Sciatic nerve (tissue), 2 donors: ENCODE measurements at places on chromosomes 5 and 9. TPM values are rescaled to one million over a fixed set of nuclear protein-coding genes. Genes with fewer than 3 reads are reported as not detected.
A peak's percentile ranks its signal among the peaks of the same experiment; 100 is the strongest.

The NUP155 gene
- total RNA-seq = 23.1 TPM

The LRRC14B gene
- total RNA-seq = not detected

The CCNI2 gene
- total RNA-seq = 0.36 TPM

The TAF11L10 gene
- total RNA-seq = not detected

The ZNF883 gene
- 3.6 TPM for total RNA-seq

The TAS2R1 gene
- not detected for total RNA-seq

DNA sequence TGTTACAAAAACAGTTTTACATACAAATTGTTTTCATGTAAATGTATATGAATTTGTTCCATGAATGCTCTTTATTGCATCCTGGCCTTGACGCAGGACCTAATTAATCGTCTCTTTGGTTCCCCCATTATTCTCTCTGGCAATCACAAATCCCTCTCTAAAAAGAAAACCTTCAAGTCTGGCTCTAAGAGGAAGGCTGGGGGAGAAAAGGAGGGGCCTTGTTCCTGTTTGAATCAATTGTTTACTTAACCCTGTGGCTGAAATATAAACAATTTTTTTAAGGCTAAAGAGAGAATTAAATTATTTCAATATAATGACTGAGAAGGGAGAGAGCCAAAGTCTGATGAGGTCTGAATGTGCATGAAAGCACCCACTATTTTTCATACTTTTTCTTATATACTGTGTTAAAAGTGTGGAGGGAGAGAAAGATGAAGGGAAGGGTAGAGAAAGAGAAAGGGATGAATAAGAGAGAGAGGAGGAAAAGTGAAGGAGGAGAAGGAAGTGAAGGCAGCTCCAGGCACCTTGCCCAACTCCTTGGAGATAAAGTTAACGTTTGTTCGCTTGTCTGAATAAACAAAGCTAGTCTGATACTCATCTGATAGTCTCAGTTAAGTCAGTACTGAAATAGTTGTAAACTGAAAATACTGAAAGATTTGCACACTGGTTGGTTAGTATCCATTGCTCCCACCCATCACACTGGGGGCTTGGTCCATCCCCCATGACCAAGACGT, 116.4 kb upstream of the SPDL1 start:
- DNase-seq = no peak

DNA sequence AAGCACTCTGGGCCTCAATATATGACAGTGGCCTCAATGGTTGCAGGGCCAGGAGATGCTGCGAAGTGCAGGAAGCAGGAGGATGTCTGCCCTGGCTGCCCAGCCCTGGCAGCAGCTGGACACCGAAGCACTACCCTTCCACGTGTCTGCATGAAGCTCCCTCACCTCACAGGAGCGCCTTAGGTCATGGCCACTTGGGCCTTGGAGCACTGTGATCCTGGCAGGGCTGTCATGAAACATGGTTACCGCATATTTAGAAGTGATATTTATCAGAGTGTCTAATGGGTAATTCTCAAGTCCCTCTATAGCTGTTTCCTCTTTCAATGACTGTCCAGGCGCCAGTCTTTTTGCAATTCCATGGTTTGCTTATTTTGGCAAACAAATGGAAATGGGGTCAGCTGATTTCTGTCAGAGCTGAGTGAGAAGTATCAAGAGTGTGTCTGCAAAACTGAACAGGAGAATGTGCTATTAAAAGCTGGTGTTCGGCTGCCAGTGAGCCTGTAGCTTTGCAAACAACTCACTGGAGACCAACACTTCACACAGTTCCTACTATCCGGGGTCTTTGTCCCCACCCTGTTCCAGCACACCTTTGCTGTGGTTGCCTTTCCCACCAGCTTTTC, 285.9 kb downstream of the KIF4B start:
- DNase-seq = no peak

DNA sequence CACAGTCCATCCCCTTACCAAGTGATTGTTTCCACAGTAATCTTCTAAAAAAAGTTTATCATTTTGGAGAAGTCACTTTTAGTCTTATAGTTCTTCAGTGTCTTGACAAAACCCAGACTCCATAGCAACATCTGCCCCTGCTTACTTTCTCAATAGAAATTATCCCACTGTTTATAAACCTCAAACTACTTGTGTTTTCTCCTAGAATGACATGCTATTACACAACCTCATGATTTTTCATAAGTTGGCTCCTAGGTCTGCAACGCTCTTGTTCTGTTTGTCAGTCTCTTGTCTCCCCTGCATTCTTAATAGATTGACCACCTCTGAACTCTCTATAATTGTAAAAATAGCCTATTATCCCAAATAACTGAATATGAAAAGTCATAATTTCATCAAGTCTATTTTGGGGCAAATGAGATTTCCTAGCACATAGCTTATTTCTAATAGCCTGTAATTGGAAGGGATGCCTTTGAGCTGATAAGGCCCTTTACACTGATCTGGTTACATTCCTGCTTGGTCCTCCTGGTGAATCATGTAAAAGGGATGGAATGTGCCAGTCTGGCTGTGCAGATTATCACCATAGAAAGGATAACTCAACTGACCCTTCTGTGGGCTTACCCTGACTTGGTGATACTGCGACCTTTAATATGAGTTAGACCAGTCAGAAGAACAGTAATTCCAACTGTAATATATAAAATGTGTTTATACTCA, 69.6 kb downstream of the CHSY3 start:
- DNase-seq = no peak

- DNase-seq = no peak
These were observed 168.3 kb downstream of the PIK3R1 start for GRCh38 chr5:68383888-68384310.

- no peak for DNase-seq
These were observed 397.8 kb downstream of the ARRDC3 start for GRCh38 chr5:90985341-90985740.

DNA sequence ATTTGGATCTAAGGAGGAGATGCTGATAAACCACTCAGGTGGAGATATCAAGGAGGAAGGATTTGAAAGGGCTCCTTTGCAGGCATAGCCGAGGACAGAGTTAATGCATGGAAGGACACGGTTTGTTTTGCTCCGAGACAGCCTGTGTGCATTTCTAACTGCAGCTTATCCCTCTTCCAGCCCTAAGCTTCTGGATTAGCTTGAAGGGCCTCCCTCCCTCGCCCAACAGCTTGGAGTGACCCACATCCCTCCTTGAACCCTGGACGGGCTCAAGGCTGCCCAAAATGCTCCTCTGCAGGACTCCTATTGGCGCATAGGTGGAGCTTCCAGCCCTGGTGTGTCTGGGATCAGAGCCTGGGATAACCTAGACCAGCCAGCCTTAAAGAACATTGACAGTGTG, 66.7 kb downstream of the PPARGC1B start:
- DNase-seq = no peak

GRCh38 chr5:174708476-174709207, 15.7 kb upstream of the MSX2 start:
- DNase-seq = no peak

GRCh38 chr9:4923580-4924544, 61.2 kb upstream of the JAK2 start:
- DNase-seq = no peak

GRCh38 chr5:112902561-112902960, 19.5 kb downstream of the REEP5 start:
- DNase-seq = no peak

DNA sequence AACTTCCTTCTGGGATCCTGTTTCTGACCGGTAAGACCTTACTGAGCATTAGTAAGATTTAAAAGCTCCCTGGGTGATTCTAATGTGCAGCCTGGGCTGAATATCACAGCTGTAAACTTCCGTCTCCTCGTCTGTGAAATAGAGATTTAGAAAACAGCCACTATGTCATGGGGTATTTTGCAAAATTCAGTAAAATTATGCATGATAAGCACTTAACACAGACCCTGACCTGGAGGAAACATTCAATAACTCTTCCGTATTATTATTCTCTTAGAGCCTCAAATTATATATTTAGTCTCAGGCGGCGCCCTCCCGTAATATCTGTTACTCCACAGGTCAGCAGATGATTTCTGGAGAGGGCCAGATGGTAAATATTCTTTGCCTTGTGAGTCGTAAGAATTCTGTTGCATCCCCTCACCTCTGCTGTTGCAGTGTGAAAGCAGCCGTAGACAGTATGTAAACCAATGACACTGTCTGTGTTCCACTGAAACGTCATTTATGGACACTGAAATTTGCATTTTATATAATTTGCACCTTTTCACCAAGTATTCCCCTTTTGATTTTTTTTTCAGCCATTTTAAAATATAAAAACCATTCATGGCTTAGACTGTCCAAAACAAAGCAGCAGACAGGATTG, 39.2 kb upstream of the RARS1 start:
- no peak for DNase-seq

GRCh38 chr9:135980926-135981630, 19.9 kb upstream of the UBAC1 start:
- DNase-seq = peak; percentile 77

GRCh38 chr5:171702135-171702770, 83.4 kb upstream of the SMIM23 start:
- no peak for DNase-seq

GRCh38 chr5:177431317-177432142, 5.1 kb downstream of the GRK6 start:
- DNase-seq = no peak

DNA sequence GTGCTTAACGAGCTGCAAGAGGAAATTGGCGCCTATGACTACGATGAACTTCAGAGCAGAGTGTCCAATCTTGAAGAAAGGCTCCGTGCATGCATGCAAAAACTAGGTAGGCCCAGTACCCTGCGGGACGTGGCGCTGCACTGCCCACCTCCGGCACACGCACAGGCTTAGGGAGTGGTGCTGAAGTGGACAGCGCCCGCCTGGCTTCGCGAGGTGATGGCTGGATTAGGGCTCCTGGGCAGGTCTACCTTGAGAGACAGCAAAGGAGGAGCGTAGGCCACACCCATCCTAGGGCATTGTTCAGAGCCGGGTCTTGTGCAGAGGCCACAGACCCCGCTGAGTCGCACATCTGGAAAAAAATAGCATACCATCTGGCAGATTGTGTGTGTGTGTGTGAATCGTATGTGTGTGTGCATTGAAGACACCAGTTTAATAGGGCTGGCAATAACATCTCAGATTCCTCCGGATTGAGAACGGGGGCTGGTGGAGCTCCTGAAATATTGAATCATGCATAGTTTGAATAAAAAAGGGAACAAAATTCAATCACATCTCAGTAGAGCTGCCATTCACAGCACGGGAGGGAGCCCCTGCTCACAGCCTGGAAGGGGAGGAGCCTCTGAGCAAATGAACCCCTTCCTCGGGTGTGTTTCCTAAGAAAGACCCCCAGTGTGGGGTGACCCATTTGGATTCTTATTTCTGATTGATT, 11.1 kb downstream of the OLFM1 start:
- DNase-seq = no peak

DNA sequence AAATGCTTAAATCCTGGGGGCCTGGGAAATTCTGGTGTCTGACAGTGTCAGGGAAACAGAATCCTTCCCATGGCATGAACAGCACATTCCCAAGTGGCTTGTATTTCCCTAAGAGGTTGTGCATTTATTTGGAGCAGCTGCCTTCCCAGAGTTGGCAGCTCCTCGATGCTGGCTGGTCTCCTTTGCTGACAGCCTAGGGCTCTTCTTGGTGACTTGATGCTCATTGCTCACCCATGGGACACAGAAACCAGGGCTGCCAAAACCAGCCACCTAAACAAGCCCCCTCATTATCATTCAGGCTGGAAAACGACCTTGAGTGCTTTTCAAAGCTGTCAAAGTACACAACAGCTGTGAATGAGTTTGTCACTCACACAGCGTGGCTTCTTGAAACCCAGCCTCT, 24.2 kb downstream of the ENHO start:
- DNase-seq = no peak

- no peak for DNase-seq
These were observed 461.9 kb upstream of the KLF4 start for GRCh38 chr9:107951511-107951910.

DNA sequence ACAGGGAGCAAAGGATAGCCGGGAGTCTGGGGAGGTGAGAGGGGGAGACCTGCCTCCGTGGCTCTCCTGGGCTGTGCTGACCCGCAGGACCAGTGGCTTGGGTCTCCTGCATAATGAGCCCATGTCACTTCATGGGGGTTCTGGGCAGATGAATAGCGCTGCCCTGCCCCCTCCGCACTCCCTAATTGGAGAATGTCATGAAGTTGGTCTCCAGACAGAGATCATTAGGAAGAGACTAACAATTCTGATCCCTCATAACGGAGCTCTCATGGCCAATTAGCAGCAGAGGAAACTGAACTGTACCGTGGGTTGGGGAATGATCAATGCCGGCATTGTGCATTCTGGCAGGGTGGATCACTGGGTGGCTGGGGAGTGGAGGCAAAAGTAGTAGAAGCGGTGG, 186.1 kb downstream of the FSTL4 start:
- DNase-seq = no peak

DNA sequence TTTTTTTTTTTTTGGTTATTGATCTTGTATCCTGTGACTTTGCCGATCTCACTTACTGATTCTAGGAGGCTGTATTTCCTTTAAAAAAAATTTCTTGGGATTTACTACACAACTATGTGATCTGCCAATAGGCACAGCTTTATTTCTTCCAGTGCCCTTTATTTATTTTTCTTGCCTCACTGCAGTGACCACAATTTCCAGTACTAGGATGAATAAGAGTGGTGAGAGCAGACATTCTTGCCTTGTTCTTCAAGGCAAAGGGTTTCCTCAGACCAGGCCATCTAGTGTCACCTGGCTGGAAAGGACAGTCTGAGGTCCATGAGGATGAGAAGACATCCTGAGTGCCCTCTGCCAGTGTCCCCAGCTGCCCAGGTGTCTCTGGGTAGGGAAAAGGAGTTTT, 265.4 kb downstream of the SPOCK1 start:
- DNase-seq = no peak

DNA sequence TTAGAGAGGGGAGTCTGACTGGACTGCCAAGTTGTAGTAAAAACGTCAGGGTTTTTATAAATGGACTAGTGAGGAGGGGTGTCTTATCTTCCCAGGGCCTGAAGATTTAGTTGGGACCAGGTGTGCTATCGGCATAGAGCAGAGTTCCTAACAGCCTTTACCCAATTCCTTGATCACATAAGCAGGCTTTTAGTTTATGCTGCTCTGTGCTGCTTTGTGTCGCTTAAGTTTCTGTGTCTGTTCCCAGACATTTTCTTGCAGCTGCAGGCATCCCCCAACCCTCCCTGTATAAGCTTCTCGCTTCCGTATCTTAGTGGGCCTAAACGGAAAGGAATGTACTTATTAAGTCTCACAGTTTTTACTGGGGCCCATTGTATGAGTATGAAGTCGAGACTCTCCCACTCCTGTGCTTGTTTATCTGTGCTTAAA, 2.6 kb upstream of the SMC5 start:
- DNase-seq = no peak

- no peak for DNase-seq
These were observed 77.0 kb upstream of the STARD4 start for GRCh38 chr5:111589316-111589715.

DNA sequence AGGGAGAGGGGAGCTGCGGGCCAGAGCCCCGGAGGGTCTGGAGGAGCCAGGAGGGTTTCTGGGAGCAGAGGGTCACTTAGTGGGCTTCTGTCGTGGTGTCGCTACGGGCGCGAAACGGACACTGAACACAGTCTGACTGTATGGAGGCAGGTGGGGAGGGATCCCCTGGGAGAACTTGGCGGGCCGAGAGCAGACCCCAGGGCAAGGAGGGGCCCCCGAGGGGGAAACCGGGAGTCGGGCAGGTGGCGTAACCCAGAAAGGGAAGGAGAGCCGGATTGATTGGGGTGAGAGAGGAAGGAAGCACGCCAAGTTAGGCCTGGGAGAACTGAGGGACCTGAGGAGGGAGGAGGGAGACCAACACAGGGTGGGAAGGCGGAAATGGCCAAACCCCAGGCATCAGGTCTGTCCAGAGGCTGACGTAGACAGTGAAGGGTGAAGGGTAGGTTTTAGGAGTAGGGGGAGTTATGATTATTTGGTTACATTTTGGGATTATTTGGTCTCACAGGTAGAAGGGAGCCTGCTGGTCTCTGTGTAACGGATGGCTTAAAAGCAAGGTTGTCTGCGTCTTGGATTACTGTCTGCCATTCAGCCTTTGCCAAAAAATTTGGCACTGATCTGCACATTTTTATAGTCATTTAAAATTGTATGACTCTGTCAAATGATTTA, 3.3 kb upstream of the MSMP start:
- DNase-seq = peak; percentile 71
